Tongue (tissue), 3 donors: ENCODE measurements at places on chromosomes 12 and 14. TPM values are rescaled to one million over a fixed set of nuclear protein-coding genes. Genes with fewer than 3 reads are reported as not detected.

GRCh38 chr14:96838449-96838848, 41.3 kb downstream of the VRK1 start:
- no peak for DNase-seq

DNA sequence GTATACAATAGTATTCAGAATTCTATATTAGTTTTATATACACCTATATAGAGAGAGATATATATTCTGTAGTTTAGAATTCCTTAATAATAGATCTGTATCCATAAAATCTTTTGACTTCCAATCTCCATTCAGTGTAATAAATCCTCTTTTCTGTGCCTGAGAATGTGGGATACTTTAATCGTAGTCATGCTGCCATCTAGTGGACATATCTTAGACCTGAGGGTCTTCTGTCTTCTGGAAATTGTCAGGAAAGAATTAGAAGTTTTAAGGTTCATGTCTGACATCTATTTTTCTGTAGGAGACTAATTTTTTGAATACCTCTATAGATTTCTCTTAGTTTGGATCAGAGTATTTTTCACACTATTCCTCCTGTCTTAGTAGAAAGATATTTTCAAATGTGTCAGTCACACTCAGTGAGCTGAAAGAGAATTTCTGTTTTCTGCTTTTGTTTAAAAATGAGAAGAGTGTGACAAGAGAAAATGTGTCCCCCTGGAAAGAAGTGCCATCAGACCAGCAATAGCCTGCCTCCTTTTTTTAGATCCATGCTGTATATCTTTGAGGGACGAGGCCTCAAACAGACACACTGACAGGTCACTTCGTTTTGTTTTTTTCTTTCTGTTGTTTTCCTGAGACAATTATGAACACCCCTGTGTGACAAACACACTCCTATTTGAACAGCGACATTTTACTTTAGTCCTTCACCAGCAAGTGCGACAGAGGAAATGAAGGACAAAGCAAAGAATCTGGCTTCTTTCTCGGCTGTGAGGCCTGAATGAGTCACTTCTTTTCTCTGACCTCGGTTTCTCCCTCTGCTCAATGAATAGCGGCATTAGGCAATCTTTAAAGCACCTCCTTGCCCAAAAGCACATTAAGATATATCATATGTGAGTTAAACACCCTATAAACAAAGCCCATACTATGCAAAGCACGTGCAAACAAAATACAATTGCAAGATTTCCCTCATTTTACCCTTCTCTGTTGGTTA, 96.3 kb downstream of the GALC start:
- peak; percentile 87 for DNase-seq

DNA sequence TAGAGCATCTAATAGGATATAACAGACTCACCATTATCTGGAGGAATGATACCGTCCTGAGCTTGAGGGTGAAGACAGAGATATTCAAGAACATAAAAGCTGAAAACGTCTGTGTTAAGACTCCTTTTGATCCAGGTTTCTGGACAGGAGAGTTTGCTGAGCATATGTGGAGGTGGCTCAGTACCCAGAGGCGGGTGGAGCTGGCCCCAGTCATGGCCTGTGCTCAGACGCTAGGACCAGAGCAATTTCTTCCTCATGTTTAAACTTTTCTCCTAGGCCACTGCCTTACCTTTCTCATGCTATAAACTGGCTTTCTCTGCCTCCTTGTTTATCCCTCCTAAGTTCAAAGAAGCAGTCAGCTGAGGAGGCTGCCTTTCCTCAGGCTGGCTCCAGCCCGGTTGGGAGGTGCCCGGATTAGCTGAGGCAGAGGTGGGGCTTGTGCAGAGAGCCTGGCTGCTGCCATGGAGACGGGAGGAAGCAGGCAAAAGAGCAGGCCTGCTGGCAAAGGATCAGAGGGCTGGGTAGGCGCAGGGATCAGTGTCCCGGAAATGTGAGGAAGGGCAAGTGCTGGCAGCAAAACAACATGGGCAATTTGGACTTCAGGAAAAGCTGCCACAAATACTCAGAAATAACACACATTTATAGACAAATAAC, 13.7 kb downstream of the COA8 start:
- peak; percentile 95 for DNase-seq

GRCh38 chr12:1171657-1172408, 180.8 kb downstream of the ERC1 start:
- peak; percentile 74 for DNase-seq

DNA sequence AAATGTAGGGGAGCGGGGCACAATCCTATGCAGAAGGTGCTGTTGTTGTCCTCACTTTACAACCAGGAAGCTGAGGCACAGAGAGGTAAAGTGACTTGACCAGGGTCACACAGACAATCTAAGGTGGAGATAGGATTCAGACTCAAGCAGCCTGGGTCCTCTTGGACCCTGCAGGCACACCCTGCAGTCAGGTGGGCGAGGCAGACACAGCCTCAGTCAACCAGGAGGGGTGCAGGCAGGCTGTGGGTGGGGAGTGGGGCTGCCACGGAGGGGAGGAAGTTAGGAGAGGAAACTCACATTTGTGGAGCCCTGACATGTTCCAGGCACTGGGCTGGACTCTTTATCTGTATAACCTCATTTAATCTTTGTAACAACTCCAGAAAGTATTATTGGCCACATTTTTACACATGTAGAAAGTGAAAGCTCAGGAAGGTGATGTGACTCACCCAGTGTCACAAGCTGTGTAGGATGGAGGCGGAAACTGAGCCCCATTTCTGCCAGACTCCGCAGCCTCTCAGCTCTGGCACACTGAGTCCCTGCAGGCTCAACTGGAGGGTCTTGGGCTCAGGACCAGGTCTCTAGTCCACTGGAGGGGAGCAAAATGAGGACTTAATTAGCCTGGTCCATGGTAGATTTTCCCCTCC, 24.9 kb upstream of the CHGA start:
- no peak for DNase-seq

The C1S gene
- 87.7 TPM for total RNA-seq

The C14orf132 gene
- total RNA-seq, result 35.2 TPM

The OR6S1 gene
- total RNA-seq, result not detected

The TSPAN11 gene
- 27.1 TPM for total RNA-seq

The NINJ2 gene
- not detected for total RNA-seq

The CLEC4D gene
- total RNA-seq, result 0.31 TPM
